Heart right ventricle (tissue), 16 donors: ENCODE measurements at places on chromosomes 12 and 14.

DNA sequence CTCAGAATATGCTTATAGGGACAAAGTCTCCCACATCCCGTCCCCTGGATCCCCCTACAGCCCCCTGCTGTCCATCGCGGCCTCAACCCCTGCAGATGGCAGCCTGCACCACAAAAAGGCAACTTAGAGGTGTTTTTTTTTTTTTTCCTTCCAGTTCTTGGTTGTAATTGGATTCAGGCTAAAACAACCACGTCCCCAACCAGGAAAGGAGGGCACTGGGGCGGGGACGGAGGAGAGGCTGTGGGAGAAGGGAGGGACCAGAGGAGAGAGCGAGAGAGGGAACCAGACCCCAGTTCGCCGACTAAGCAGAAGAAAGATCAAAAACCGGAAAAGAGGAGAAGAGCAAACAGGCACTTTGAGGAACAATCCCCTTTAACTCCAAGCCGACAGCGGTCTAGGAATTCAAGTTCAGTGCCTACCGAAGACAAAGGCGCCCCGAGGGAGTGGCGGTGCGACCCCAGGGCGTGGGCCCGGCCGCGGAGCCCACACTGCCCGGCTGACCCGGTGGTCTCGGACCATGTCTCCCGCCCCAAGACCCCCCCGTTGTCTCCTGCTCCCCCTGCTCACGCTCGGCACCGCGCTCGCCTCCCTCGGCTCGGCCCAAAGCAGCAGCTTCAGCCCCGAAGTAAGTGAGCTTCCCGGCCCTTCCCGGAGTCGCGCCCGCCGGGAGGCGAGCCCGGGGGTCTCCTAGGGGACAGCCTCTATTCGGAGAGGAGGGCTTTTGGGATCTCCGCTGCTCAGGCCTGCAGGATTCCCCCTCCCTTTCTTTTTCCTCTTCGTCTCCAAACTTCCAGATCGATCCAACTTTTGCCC is at the start of gene MMP14:
Gene MMP14, plus strand, starts transcription at position 285 of the 813 bp plus-strand sequence. Its CDS starts 233 bp downstream, at position 518.
- peak within 1 kb of the TSS; percentile 79 for H3K4me3 ChIP-seq
- H3K27ac ChIP-seq: peak within 1 kb of the TSS; percentile 98
- peak; percentile 76 for DNase-seq
- no peaks in the 10 kb centered on the region for H3K36me3 ChIP-seq
- H3K27me3 ChIP-seq: peaks cover 9% of the 10 kb centered on the region

DNA sequence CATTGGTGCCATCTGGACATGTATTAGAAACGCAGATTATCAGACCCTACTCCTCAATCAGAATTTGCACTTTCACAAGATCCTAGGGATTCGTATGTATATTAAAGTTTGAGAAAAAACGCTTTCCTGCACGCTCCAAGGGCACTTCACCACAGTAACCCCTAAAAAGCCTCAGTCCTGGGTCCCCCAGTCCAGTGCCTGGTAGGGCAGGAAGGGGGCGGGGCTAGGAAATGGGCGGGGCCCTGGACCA is 369 bp downstream of the DEPDC4 start:
- H3K4me1 ChIP-seq: peaks cover 38% of the 10 kb centered on the region
- H3K27me3 ChIP-seq: no peaks in the 10 kb centered on the region
- peak overlapping the region; percentile 99 for H3K27ac ChIP-seq
- H3K4me3 ChIP-seq: peak overlapping the region; percentile 97
- no peaks in the 10 kb centered on the region for H3K36me3 ChIP-seq

DNA sequence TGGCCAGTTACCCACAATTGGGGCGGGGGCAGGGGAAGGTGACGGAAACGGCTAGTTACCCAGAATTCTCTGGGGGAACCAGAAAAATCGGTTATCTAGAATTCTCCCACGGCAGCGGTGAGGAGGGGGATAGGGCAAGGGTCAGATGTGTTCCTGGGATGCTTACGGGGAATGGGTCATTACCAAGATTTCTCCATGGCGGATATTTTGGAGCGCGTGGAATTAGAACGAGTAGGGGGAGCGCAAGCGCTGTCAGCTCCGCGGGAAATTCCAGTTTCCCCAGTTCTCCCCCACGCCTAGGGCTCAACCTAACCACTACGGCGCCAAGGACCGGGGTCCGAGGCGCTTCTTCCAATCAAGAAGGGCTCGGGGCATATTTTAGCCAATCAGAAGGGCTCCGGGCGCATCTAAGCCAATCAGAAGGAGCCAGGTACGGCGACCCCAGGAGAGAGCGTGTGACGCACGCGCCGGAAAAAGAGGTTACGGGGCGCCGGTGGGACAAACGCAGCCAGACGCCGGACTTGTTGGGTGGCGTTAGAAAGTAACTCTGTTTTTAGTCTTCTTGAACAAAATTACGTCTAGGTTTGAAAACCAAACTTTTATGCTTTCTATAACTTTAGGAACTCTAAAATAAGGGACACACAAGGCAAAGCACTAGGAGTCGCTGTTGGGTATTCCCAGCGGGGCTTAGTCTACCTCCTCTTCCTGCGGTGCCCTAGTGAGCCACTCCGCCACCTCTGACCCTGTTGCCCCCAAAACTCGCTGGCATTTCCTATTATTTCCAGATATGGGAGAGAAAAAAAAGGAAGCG is at the start of gene PAN2:
Gene PAN2, minus strand, starts transcription at position 322 of the 811 bp plus-strand sequence. CDS start 906 bp downstream, outside the sequence.
- H3K27ac ChIP-seq: peak within 1 kb of the TSS; percentile 97
- no peaks in the 10 kb centered on the region for H3K36me3 ChIP-seq
- DNase-seq: peak; percentile 93
- peak within 1 kb of the TSS; percentile 60 for H3K4me3 ChIP-seq

GRCh38 chr12:57628280-57629191 is 4.5 kb downstream of the B4GALNT1 start:
- no peak overlapping the region for H3K4me3 ChIP-seq
- no peak for DNase-seq
- H3K27me3 ChIP-seq: peaks cover 58% of the 10 kb centered on the region
- H3K4me1 ChIP-seq: peaks cover 28% of the 10 kb centered on the region
- H3K27ac ChIP-seq: no peak overlapping the region
- no peaks in the 10 kb centered on the region for H3K36me3 ChIP-seq

GRCh38 chr12:85531341-85531740 is 251.3 kb downstream of the ALX1 start:
- no peaks in the 10 kb centered on the region for H3K36me3 ChIP-seq
- DNase-seq: no peak
- H3K4me3 ChIP-seq: no peak overlapping the region
- no peak overlapping the region for H3K27ac ChIP-seq

DNA sequence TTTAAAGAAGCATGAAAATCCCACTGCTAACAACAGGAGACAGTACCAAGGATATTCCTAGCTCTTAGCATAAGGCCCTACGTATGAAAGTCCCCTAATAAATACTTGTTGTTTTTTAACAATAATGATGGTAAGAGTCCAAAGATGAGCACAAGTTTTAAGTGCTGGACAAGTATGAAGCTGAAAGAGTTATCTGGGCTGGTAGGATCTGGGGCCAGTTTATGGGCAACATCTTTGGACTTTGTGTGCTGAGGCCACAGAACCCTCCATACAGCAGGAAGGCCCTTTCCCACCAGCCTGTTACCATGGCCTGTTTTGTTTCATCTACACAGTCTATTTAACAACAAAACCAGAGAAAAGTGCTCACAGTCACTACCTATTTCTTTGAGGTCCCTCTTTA is 12.5 kb upstream of the PLXNC1 start:
- no peak overlapping the region for H3K27ac ChIP-seq
- no peaks in the 10 kb centered on the region for H3K27me3 ChIP-seq
- no peak overlapping the region for H3K4me3 ChIP-seq
- no peaks in the 10 kb centered on the region for H3K4me1 ChIP-seq
- H3K36me3 ChIP-seq: no peaks in the 10 kb centered on the region

DNA sequence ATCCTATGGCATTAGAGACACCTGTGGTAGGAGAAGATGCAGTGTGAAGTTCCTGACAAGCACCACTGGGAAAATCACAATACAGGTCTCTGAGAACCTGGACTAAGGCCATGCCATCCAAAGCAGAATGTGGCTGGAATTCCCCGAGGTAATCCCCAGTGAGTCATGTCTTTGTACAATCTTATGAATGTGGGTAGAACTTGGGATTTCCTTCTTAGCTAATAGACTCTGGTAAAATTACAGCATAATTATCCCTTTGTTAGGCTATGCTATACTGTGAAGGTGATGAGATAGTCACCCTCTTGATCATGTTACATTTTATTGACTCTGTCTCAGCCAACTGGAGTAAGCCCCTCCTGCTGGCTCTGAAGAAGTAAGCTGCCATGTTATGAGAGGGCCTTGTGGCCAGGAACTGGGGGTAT is 224.3 kb upstream of the DCN start:
- H3K36me3 ChIP-seq: no peaks in the 10 kb centered on the region
- DNase-seq: no peak
- H3K27me3 ChIP-seq: no peaks in the 10 kb centered on the region

DNA sequence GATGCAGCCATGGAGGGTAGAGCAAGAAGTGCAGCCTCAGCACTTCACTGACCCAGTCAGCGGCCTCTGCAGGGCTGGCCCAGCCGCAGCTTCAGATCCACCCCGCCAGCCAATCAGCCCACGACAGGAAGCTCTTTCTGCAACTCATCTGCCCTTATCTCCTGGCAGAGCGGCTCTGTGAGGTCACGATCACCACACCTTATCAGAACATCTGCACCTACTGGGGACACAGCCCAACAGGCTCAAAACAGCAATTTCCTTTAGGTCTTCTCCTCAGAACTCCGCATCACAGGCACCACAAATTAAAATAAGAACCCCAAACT is 287.3 kb downstream of the BCL11B start:
- no peaks in the 10 kb centered on the region for H3K4me1 ChIP-seq
- no peaks in the 10 kb centered on the region for H3K27me3 ChIP-seq
- DNase-seq: no peak
- H3K4me3 ChIP-seq: no peak overlapping the region

DNA sequence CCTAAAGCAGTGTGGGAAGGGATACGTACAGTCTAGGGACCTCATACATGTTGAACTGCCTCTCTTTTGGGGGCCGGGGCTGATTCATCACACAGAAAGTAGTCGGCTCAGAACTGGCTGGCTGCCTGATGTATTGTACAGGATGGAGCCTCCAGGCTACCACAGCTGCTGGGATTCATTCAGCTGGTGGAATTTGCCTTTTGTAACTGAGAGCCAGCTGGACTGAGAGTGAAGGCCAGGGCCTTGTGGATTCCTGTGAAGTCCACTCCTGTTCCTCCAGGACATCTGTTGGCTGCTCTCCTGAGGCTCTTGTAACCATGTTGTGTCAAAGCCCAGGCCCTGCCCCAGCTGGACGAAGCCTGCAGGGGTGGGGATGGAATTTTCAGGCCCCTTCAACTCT is 116.3 kb upstream of the PRICKLE1 start:
- H3K27ac ChIP-seq: no peak overlapping the region
- DNase-seq: peak; percentile 74
- no peaks in the 10 kb centered on the region for H3K27me3 ChIP-seq

DNA sequence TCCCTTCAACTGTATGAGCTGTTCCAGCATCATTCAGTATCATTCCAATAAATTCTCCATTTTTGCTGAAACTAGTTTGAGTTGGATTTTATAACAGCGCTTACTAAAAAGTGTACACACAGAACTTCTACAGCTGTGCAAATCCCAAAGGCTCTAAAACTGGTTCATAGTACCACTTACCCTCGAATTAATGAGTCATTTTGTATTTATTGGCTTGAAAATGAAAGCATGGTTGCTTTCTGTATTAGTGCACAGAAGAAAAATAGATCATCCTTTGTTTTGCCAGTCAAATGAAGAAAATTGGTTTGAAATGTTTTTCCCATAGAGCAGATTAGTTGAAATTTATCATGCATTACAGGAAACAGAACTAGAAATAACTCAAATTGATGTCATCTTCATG is 268.3 kb upstream of the CPNE8 start:
- H3K27ac ChIP-seq: no peak overlapping the region
- no peaks in the 10 kb centered on the region for H3K36me3 ChIP-seq
- no peaks in the 10 kb centered on the region for H3K27me3 ChIP-seq
- DNase-seq: no peak

GRCh38 chr14:98296895-98297294 is 975.1 kb downstream of the BCL11B start:
- H3K27ac ChIP-seq: no peak overlapping the region
- no peak overlapping the region for H3K4me3 ChIP-seq
- no peaks in the 10 kb centered on the region for H3K4me1 ChIP-seq

- no peak overlapping the region for H3K4me3 ChIP-seq
- DNase-seq: no peak
- H3K27ac ChIP-seq: no peak overlapping the region
- no peaks in the 10 kb centered on the region for H3K36me3 ChIP-seq
- no peaks in the 10 kb centered on the region for H3K27me3 ChIP-seq
Observed at GRCh38 chr14:97578982-97579548, 781.9 kb downstream of the VRK1 start.

DNA sequence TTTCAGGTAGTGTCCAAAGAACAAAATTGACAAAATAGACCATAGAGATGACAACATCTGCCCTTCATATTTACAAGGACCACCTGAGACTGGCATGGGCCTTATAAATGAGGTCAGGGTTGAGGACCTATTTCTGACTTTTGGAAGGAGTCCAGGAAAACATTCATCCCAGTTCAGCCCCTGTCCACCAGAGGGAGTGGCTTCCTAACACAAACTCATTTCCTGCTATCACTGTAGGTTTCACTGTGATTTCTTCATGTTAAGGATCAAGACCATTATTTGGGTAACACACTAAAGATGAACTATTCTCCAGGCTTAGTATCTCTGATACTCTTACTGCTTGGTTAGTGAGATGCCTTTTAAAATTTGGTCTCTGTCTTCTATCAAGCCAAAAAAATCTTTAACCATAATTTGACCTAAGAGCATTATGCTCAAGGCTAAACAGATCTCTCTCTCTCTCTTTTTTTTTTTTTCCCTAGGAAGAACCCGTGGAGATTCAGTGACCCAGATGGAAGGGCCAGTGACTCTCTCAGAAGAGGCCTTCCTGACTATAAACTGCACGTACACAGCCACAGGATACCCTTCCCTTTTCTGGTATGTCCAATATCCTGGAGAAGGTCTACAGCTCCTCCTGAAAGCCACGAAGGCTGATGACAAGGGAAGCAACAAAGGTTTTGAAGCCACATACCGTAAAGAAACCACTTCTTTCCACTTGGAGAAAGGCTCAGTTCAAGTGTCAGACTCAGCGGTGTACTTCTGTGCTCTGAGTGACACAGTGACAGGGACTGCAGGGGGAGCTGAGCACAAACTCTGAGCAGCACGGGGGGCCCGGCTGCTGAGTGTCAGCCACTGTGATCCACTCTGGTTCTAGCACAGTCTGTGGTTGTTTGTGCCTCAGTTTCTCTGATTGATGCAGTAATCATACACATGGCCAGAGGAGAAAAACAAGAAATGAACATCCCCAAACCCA is 267.6 kb upstream of the OR4E1 start:
- H3K27ac ChIP-seq: no peak overlapping the region
- no peaks in the 10 kb centered on the region for H3K36me3 ChIP-seq
- DNase-seq: no peak
- no peaks in the 10 kb centered on the region for H3K4me1 ChIP-seq
- H3K27me3 ChIP-seq: no peaks in the 10 kb centered on the region

- peaks cover 15% of the 10 kb centered on the region for H3K4me1 ChIP-seq
- peaks cover 36% of the 10 kb centered on the region for H3K36me3 ChIP-seq
- no peak overlapping the region for H3K27ac ChIP-seq
- no peaks in the 10 kb centered on the region for H3K27me3 ChIP-seq
- H3K4me3 ChIP-seq: no peak overlapping the region
Observed at GRCh38 chr12:39329018-39329417, 113.9 kb downstream of the KIF21A start.

- H3K27me3 ChIP-seq: no peaks in the 10 kb centered on the region
- DNase-seq: no peak
- H3K4me1 ChIP-seq: no peaks in the 10 kb centered on the region
- no peak overlapping the region for H3K4me3 ChIP-seq
Observed at GRCh38 chr14:97688631-97689336, 891.6 kb downstream of the VRK1 start.
